ENCODE measurements at places on chromosomes 2 and 18.

DNA sequence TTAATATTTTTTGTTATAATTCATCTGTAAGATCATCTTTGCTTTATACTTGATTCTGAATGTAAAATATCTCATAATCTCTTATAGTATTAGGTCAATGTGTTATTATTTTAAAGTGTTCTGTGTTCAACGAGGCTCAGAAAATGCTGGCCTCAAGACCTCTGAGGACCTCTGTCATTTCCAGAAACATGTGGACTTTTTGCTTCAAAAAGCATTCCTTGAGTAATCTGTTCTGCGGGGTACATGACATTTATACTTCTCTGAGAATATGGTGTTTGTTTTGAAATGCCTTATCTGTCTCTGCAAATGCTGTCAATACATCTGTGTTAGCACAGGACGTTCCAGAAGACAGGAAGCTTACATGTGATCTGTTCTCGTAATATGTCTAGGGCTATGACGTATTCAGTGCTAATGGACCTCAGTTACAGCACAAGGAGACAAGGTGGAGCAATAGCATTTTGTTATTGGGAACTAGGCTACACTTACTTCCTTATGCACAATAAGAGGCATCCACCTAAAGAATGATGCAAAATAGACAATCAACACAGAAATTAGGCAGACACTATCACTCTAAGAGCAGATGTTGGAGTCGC, 37.6 kb upstream of the IL1RL1 start:
- DNase-seq, result no peak

GRCh38 chr18:8322486-8322885, 286.8 kb upstream of the RAB12 start:
- DNase-seq, result no peak

GRCh38 chr2:174635015-174635593, 37.5 kb upstream of the WIPF1 start:
- no peak for DNase-seq

GRCh38 chr2:42050703-42051542, 3.1 kb downstream of the PKDCC start:
- no peak for DNase-seq

DNA sequence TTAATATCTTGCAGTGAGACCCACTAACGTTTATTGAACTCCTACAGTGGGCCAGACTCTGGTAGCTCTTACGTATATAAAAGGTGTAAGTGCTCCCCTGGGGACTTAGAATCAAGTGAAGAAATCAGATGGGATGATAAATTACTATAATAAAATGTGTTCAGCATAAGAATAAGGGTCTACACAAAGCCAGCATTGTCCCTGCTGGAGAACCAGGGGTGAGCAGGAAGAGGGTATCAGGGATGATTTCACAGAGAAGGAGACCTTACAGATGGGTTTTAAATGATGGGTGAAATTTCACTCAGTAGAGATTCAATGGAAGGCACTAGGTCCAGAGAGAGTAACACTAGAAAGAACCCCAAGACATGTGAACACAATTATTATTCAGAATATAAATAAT, 20.7 kb downstream of the NRXN1 start:
- no peak for DNase-seq

GRCh38 chr2:41379496-41380221, 668.2 kb upstream of the PKDCC start:
- DNase-seq, result no peak

- no peak for DNase-seq
Observed at GRCh38 chr18:54250846-54251261, 18.5 kb upstream of the POLI start.

GRCh38 chr18:70290482-70291294, 1.8 kb downstream of the SOCS6 start:
- no peak for DNase-seq

- DNase-seq, result no peak
Observed at GRCh38 chr18:36199691-36200295, 12.5 kb downstream of the MOCOS start.

DNA sequence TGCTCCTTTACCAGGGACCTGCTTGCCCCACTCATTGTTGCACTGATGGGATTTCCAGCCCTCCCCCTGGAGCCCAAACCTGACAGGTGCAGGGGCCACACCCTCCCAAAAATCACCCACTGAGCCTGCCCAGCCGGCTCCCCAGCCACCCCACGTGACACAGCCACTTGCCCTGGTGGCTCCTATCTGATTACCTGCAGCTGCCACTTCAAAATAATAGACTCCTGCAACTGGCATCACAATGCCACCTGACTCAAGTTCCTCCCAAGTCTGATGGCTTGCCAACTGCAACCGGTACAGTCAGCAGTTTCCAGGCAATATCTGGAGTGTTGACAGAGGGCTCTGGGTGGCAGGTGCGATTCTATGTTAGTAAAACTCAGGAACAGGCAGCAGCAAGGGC, 66.2 kb downstream of the CRACDL start:
- DNase-seq, result peak; percentile 5

DNA sequence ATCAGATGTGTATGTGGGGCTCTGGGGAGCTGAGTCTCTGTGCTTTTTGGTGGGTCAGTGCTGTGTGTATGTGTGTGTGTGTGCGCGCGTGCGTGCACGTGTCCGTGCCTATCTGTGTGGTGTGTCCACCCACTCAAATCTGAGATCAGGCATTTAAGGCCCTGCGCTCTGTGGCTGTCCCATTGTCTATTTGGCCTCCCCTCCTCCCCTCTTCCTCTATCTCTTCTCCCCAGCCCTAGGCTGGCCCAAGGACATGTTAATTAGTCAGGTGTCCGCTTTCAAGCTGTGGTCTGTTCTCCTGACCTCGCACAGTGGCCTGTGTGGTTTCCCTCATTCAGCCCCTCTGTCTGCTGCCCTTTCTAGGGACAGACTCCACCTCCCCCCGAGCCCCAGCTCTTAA, 136.4 kb downstream of the DYSF start:
- DNase-seq, result no peak

DNA sequence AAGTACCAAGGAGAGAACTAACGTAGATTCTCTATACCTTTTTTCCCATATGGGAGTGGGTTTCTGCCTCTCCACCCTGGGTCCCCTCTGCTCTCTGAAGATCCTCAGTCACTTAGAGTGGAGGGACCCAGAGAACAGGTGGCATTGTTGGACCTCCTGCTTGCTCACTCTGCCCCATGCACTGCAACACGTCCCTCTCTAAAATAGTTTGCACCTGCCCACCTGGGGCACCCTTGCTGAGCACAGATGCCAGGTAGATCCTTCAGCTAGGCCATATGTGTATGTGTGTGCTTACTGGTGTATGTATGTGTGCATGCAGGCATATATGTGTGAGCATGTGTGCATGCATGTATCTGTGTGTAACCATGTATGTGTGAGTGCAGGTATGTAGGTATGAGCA, 2.2 kb downstream of the IL36RN start:
- DNase-seq, result no peak

DNA sequence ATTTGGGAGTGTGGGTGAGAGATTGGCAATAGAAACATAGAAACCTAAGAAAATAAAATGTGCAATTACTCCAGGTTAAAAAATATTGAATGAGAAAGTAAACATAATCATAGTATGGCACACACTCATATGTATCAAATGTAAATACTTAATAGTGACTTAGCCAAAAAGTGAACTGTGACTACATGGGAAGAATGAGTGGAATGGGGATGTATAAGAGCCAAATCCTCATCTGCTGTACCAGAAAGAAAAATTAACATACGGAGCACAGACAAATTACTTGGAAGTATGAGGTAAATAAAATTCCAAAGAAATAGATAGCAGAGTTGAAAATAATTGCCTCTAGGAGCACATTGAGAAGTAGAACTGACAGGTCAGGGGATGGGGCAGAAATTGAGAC, 4.0 kb downstream of the FLACC1 start:
- no peak for DNase-seq

DNA sequence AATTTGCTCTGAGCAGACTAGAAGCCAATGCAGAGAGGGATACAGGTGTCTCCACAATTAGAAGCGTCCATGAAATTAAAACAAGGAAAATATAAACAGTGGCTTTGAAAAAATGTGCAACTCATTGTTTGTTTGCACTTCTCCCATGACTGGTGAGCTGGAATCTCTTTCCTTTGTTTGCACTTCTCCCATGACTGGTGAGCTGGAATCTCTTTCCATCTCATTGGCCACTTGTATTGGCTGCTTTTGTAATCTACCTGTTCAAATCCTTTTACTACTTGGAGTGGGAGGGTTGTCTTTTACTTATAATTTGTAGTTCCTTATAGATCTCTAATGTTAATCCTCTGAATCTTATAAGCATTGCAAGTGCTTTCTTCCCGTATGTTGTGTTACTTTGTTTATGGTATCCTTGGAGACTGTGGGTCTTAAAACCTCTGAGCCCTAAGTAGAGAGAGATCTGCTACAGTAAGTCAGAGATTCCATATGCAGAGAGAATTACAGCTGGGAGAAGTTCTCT, 94.1 kb downstream of the RTN4 start:
- no peak for DNase-seq

DNA sequence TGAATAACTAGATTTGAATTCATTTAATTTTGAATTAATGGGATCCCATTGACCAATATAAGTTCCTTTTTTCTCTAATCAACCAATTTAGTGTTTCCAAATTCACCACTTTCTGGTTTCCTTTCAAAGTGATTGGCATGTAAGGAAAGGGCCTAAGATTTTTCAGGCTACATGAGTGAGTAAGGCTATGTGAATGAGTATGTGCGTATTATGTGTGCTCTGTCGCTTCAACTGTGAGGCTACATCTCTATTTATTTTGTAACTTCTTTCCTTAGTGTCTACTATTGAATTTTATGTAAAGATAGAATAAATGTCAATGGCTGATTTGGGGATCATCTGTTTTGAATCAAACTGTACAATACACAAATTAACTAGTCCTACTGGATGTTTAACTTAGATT, 110.6 kb downstream of the ABCA12 start:
- DNase-seq, result no peak

DNA sequence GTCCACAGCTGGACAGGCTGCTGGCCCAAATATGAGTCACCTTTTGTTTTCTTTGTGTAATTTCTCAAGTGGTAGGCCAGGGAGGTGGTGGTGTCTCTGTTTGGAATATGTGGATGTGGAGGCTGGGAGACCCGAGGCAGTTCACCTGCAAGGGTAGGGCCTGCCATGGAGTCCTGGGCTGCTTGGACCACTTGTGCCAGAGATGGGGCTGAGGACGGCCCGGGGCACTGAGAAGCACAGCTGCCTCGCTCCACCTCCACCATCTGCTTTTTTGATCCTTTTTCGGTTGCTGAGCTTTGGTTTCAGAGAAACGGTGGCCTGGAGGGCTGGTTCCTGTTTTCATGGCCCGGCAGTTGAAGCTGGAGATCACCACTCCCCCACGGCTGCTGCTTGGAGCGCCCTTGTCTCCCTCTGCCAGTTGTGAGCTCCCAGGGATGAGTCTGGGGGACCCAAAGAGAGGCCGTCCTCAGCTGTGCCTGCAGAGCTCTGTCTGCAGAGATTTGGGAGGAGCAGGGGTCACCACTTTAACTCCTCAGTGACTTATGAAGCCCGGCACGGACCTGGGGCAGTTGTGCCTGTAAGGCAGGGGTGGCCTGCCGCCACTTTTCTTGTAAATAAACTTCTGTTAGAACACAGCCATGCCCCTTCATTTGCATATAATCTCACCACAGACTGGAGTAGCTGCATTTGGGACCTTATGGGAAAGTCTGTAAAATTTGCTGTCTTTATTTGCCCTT, 67.6 kb upstream of the MCFD2 start:
- DNase-seq, result no peak

- peak; percentile 87 for DNase-seq
Observed at GRCh38 chr18:47175898-47176575, at the start of gene IER3IP1. Gene IER3IP1, minus strand, starts transcription at chr18:47176364. Its CDS starts 87 bp downstream, at chr18:47176277.

GRCh38 chr2:86584151-86584913, 21.1 kb upstream of the CHMP3 start:
- DNase-seq, result no peak

GRCh38 chr2:128304715-128305554, 13.7 kb downstream of the HS6ST1 start:
- peak; percentile 81 for DNase-seq

GRCh38 chr2:121825003-121825950, 69.8 kb downstream of the TSN start:
- no peak for DNase-seq

DNA sequence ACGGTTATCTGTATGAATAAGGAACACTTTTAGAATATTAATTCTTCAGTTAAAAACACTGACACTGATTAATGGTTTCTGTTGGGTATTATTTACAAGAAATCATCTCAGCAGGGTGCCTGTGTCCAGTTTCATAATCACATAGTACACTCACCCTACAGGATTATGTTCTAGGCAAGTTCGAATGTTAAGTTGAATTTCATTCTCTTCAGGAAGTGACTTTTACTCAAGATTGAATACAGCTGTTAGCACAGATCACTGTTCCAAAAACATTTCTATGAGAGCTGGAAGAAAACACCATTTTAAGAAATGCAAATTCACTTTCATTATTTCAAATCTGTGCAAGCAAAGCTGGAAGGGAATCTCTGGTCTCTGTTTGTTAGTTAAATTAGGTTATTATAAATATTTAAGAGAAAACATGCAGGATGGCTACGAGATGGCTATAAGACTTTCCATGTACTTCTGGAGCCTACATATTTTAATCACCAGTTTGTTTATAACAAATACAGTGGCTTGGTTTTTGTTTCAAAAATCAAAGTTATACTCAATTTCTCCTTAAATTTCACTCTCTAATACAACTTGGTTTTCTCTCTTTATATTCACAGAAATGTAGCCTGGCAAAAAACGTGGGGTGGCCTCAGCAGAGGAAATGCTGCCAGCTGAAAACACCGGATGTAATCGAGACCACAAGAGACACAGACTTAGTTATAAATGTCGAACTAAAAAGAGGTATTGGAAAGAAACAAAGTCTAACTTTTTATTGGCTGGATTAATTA, 65.8 kb downstream of the RBMS1 start:
- peak; percentile 63 for DNase-seq

- no peak for DNase-seq
Observed at GRCh38 chr2:53150146-53150545, 617.5 kb upstream of the CHAC2 start.

DNA sequence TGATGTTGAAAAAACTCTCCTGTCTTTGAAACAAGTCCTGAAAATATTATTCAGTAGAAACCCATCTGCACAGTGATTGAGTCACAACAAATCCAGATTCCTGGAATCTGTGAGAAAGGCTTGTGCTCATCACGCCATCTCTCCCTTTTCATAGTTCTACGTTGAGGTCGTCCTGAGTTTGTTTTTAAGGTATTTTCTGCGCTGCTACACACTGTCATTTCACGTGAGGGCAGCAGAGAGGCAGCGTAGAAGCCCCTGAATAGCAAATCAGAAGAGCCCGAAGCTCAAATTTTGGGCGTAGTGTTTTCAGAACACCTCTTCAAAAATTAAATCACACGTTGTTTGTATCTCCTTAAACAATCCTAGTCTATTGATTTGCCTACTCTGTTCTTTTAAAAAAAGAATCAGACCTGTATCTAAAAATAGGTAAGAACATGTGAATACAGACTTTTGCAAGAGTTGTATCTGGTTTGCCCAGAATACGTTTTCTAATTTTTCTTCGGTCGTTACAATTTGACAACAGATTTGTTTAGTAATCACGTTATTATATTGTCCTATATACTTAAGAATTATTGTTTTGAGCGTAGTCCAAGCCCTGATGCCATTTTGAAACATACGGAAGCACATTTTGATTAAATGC, 61.6 kb upstream of the SLC38A11 start:
- DNase-seq, result no peak

GRCh38 chr18:79677221-79677620, 2.4 kb upstream of the CTDP1 start:
- no peak for DNase-seq

- DNase-seq, result no peak
Observed at GRCh38 chr2:8086796-8087479, 594.9 kb upstream of the ID2 start.
